ENCODE measurements at places on chromosomes 13 and 19. TPM values are rescaled to one million over a fixed set of nuclear protein-coding genes. Genes with fewer than 3 reads are reported as not detected.

FAAP24 gene
- 1.5 TPM for total RNA-seq

DLL3 gene
- total RNA-seq: not detected

IGLON5 gene
- total RNA-seq: not detected

PRR36 gene
- total RNA-seq: not detected

KLK14 gene
- not detected for total RNA-seq

RASIP1 gene
- total RNA-seq: 0.59 TPM

RELB gene
- total RNA-seq: 4.8 TPM

EXOC3L2 gene
- total RNA-seq: under 0.01 TPM

DHDH gene
- 0.82 TPM for total RNA-seq

TEKTIP1 gene
- not detected for total RNA-seq

FBXL12 gene
- total RNA-seq: 14.6 TPM

ANKLE1 gene
- total RNA-seq: 0.38 TPM

VSTM2B gene
- total RNA-seq: not detected

SCAMP4 gene
- total RNA-seq: 20.6 TPM

ZFP28 gene
- total RNA-seq: 2.7 TPM

NLRP5 gene
- total RNA-seq: not detected

SHISA7 gene
- not detected for total RNA-seq

ZNF773 gene
- 27.1 TPM for total RNA-seq

NFIC gene
- total RNA-seq: 56.4 TPM

C5AR2 gene
- under 0.01 TPM for total RNA-seq

PLIN4 gene
- total RNA-seq: 0.59 TPM
